ENCODE measurements at places on chromosomes 5 and 9.

GRCh38 chr5:44183753-44184152, 205.5 kb downstream of the FGF10 start:
- no peak for DNase-seq

DNA sequence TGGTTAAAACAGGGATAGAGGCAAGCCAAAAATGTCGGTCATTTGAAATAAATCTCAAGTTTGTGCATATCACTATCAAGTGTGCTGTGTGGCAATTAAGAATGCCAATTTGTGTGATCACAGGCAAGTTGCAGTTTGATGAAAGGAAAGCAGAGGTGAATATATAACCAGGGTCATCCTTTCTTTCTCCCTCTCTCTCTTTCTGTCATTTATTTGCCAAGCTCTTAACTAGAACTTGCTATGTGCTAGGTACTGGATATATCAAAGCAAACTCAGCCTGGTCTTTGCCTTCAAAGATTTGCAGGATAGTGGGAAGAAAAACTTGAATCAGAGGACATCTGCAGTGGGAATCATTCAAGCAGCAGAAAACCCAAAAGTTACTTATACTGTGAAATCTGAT, 22.0 kb downstream of the PDCD1LG2 start:
- DNase-seq = no peak

DNA sequence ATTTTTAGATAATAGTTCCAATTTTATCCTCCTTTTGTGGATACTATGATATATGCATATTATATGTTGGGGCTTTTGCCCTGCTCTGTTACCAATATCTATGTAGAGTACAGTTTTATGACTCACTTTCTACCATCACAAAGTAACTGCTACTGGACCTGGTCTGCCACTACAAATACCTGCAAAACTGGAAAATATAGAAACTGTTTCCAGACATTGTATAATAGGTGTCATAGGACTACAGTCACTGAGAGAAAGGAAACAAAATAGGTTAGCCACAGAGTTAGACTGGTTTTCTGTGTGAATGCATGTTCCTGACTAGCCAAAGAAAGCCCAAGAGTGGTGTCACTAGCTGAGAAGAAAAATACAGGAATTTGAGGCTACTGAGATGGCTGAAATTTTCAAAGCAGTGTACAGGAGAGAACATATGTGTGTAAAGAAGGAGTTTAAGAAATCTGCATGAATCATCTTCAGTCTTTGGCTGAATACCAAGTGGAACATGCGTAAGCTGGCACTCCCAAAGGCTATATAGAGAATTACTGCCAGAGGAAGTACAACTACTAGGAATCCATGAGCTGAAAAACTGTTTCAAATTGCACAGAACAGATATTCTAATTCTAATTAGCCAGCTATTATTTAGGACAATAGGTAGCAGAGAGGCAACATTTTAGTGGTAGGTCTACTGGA, 29.0 kb upstream of the FAM174A start:
- no peak for DNase-seq

- DNase-seq = no peak
Measured at GRCh38 chr9:106956971-106957370, 94.0 kb downstream of the ZNF462 start.

DNA sequence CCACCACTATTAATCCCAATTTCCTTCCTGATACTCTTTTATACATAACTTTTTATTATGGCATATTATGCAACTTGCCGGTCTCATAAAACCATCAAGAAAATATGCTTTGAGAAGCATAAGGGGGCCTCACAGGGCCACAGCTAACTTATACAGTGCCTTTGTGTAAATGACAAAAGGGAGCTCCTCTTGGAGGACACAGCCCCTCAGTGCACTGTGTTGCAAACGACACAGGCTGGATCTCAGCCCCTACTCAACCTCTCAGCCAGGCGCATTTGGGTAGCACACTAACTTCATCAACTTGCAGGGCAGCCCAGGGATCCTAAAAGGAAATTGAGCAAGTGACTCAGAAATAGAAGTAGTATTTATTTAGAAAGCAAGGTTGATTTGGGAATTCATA, 35.4 kb downstream of the RIGI start:
- DNase-seq = no peak

DNA sequence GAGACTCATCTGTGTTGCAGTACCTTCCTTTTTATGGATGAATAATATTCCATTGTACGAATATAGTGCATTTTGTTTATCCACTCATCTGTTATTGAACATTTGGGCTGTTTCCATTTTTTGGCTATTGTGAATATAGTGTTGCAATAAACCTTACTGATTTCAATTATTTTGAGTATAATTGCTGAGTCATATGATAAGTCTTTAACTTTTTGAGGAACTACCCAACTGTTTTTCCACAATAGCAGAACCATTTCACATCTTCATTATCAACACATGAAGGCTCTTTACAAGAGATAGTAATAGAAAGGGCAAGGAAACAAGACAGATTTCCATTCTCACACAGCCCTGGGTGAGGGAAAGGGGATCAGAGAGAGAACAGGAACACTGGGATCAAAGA, 329.2 kb downstream of the RAB3C start:
- no peak for DNase-seq

DNA sequence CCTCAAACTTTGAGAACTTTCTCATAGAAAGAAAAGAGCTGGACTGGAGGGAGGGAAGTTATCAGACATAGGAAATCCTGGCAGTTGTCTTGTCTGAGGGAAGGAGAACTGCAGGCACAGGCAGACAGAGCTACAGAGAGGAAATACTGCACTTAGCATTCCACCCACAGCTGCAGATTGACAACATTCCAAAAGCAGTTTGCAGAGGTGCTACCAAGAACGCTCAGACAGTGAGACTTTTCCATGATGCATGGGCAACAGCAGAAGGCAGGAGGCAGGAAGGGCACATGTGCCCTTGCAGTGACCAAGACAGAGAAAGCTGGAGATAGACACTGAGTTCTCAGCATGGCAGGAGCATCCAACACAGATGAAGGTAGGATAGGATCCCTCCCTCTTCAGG, 327.5 kb upstream of the ZNF462 start:
- no peak for DNase-seq

- DNase-seq = no peak
Measured at GRCh38 chr5:154945695-154946301, 4.9 kb downstream of the MRPL22 start.
